NCI-H82 (cell line): ENCODE measurements at places on chromosomes 12 and 14.
A peak's percentile ranks its signal among the peaks of the same experiment; 100 is the strongest.

GRCh38 chr12:106583242-106584103 lies 669 bp downstream of the RFX4 start:
- no peak for DNase-seq

DNA sequence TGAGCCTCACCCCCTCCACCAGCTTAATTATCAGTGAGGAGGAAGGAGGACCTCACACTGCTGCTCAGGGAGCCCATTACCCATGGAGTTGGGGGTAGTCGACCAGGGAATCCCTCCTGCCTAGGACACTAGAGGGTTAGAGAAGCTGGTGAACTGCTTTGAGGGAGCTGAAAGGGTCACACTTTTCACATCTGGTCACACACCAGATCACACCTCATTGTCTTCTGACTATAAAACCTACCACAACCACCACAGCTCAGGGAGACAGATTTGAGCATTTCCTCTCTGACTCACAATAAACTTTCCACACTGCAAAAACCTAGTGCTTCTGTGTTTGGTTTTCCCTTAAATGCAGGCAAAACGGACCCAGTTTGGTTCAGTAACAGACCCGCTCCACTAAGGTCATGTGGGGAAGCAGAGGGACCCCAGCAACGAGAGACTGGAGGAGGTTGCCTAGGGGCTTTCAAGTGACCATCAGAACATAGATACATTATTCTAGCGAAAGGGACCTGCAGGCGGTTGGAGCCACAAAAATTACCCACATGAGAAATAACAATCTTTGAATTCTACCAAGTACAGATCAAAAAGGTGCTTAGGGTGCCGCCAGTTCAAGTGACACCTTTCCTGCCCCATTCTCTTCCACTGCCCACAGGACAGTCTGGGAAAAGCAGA lies 151.4 kb upstream of the AVPR1A start:
- DNase-seq = no peak

GRCh38 chr12:54173066-54173726 lies 15.6 kb downstream of the SMUG1 start:
- peak; percentile 92 for DNase-seq

GRCh38 chr12:53181935-53182334 lies 1.2 kb upstream of the CSAD start:
- DNase-seq = no peak

DNA sequence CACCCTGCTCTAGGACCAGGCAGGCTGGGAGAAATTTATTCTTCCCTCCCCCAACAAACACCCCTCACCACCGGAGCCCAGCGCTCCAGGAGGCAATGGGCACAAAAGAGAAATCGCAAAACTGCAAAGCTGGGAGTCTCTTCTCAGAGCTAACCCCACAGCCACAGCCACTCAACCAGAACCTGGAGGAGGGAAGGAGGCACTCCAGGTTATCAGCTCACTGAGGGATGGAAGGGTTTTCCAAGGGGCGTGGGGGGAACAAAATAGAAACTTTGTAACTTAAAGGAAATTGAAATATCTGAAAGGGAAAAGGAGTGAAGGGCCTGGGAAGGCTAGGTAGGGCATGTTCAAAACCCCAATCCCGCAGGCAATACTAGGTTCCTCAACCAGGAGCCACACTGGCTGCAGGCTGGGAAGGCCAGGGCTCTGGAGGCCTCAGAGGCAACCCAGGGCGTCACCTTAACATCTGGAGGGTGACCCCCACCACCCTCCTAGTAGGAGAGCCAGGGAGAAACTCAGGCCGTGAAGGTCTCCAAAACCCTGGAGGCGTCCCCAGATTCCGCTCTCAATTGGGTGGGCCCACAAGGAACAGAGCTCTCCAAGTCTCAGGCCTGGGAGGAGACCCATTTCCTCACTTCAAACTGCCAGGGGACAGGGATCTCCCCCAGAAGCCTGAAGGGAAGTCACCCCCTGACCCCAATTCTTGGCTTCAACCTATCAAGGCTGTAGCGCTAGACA lies 3.2 kb downstream of the KDM2B start:
- DNase-seq = no peak

- DNase-seq = no peak
Observed at GRCh38 chr14:104359301-104359968, 220.1 kb upstream of the C14orf180 start.

GRCh38 chr12:49233842-49234526 lies 30.9 kb upstream of the TUBA1C start:
- DNase-seq = peak; percentile 72

DNA sequence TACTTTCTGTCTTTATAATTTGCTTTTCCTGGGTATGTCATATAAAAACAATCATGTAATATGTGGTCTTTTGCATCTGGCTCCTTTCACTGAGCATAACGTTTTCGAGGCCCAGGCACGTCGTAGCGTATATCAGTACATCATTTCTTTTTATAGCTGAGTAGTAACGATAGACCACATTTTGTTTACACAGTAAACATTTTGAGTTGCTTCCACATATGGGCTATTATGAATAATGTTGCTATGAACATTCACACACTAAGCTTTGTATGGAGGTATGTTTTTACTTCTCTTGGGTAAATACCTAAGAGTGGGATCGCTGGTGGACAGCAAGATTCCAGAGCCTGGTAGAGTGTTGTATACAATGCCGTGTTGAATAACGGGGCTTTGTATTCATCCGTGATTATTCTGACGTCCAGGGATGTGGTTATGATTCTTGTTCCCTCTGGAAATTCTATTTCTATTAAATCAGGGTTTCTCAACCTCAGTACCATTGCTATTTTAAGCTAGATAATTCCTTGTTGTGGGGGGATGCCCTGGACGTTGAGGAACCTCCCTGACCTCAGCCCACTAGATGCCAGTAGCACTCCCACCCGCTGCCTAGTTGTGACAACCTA lies 38.9 kb upstream of the CIT start:
- DNase-seq = no peak

DNA sequence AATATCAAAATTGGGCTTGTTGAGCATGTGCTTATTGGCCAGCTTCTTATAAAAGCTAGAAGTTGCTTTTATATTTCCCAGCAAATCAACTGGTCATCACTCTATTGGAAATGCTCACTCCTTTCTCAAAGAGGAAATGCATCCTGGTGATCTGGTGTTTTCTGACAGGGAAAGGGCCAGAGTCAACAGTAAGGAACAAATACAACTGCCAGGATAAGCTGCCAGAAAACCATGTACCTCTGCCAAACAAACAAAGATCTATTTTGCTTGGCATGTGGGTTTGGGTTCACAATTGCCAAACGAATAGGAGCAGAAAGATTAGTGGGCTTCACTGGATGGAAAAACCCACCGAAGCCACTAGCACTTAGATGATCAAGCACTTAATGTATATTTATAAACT lies 126.9 kb upstream of the PDZRN4 start:
- no peak for DNase-seq

- no peak for DNase-seq
Observed at GRCh38 chr14:63011623-63012022, 33.6 kb downstream of the KCNH5 start.

DNA sequence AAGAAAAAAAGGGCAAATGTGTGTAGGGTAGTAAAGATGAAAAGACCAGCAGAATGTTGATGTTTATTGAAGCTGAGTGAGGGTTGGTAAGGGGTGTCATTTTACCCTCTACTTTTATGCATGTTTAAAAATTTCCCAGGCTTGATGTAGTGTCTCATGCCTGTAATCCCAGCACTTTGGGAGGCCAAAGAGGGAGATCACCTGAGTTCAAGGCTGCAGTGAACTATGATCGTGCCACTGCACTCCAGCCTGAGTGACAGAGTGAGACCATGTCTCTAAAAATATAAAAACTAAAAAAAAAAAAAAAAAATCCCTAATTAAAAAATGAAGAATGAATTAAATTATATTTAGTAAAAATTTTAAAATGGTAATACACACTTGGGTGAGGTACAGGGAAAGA lies 8.5 kb downstream of the SEL1L start:
- DNase-seq = no peak

DNA sequence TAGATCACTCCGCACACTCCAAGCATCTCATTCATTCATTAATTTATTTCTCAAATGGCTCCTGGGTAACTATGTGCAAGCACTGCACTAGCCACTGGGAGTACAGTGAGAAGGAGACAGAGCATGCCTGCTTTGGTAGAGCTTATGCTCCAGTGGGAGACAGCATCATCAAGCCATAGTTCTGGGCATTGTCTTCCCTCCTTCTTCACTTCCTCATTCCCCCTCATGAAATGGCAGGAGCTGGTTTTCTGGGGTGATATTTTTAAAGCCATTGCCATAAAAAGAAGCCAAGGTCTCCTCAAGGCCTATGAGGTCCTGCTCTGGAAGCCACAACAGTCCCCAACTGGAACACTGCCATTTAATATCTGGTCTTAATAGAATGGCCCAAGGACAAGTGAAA lies 20.2 kb upstream of the RIC8B start:
- DNase-seq = no peak

GRCh38 chr14:94474581-94475031 lies 1.4 kb downstream of the SERPINA9 start:
- no peak for DNase-seq

DNA sequence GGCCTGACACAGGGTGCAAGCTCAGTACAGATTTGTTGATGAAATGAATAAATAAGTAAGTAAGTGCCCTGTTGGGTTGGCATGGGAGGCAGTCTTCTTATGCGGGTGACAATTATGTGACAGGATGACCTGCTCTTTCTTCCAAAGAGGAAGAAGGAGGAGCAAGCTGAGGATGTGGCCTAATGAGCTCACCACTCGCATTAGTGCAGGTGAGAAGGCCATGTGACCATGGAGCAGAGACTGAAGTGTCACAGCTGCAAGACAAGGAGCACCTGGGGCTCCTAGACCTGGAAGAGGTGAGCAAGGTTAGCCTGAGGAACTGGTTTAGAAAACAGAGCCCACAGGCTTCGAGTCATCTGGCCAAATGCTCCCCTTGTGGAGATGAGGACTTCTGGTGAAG lies 34.9 kb downstream of the LRTM2 start:
- DNase-seq = peak; percentile 6

GRCh38 chr12:75766263-75767160 lies 255.1 kb upstream of the KRR1 start:
- DNase-seq = no peak

GRCh38 chr12:131834798-131835615 lies 6.8 kb downstream of the MMP17 start:
- DNase-seq = no peak

GRCh38 chr14:68677901-68678300 lies 115.0 kb downstream of the ZFP36L1 start:
- no peak for DNase-seq

DNA sequence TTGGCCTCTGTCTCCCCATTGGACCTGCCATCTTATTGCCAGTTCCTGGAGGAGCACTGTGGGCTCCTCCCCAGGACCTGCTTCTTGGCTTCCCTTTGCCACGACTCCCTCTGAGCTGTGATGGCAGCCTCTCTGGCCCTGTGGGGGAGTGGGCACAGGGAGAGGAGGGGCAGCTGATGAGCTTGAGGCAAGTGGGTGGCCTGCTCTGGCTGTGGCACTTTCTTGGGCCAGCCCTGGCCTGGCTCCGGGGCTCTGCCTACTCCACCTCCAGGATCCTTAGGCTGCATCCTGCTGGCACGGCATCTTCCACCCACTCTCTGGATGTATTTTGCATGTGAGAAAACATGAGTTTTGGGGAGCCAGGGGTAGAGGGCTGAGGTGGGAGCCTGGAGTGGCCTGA lies 32.6 kb upstream of the MUCL1 start:
- DNase-seq = no peak

DNA sequence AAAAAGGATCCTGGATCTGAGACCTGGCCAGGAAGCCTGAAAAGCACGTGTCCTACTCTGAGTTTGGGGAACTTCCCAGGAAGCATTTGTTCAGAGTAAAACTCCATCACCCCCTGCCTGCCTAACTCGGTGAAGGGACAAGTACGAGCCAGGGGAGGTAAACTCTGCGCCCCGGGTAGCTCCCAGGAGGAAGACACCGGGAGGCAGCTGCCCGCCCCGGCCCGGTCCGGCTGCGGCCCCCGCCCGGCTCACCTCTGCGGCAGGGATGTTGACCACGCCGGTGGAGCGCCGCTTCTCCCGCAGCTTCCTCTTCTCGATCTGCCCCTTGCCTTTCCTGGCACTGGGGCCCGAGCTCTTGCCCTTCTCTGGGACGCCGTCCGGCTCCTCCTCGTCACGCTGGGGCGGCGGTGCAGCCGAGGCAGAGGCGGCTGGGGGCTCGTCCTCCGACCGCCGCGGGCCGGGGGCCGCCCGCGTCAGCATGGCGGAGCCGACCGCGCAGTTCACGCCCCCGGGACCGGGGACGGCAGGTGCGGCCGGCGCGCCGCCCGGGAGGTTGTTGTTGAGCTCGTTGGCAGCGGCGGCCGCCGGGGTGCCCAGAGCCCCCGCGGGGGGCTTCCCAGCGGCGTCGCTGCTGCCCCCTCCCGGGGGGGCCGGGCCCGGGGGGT lies 1.2 kb downstream of the PAWR start:
- peak; percentile 61 for DNase-seq

- no peak for DNase-seq
Observed at GRCh38 chr14:95478818-95479217, 37.6 kb downstream of the SYNE3 start.

DNA sequence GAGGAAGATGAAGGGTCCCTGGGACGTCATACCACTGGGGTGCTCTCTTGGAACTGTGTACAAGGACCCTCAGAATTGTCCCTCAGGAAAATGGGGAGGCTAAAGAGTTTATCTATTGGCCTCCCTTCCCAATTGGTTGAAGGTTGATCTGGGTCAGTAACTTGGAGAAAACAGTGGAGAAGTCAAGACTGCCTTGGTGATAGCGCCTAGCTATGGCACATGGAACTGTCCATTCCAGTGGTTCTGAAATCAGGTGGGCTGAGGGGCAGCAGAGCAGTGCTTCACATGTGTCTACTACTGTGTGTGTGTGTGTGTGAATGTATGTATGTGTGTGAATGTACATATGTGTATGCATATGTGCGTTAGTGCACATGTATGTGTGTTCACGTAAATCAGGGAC lies 316.1 kb downstream of the AACS start:
- no peak for DNase-seq

DNA sequence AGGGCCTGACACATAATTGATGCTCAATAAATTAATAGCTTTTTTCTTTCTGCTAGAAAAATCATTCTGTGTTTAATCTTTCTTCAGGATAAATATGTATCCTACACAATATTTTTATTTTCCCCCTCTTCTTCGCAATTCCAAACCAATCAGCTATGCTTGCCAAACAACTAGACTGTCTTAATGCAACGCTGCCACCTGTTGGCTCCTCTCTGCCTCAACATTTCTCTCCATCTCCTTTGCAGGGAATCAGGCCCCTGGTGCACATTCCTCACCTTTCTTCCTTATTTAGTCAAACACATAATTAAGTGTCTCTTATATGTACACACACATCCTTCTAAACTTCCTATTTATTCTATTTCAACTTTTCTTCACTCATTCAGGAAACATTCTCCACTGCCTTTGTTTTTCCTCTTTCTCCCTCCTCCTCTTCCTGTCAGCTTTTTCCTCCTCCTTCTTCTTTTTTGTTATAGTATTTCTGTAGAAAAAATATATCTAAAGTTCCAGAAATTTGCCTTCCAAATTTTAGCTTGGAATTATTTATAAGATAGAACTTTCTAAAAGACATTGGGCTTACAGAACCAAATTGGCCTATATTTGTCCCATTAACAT lies 406.0 kb downstream of the PRKD1 start:
- DNase-seq = peak; percentile 75

- no peak for DNase-seq
Observed at GRCh38 chr12:68539615-68539952, 71.1 kb upstream of the RAP1B start.

GRCh38 chr14:106436310-106436905 lies 910.0 kb downstream of the TMEM121 start:
- DNase-seq = peak; percentile 40
